ENCODE measurements at places on chromosomes 11 and 22.

DNA sequence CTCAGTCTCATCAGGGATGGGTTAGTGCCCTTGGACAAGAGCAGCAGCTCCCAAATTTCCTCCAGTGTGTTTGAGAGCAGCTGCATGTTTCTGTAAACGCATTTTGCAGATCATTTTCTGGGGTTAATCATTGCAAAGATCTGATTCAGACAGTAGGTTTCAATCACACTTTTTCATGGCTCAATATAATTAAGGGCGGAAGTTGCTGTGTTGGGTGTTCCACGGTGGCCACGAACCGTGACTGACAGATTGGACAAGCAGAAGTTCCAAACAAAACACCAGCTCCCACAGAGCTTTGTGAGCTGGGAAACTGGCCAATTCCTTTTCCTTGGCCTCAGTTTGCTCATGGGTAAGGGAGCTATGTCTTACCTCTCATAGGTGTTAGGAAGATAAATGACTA lies 8.4 kb upstream of the RASSF10 start:
- no peak for DNase-seq

GRCh38 chr11:27031754-27032153 lies 8.9 kb upstream of the BBOX1 start:
- no peak for DNase-seq

DNA sequence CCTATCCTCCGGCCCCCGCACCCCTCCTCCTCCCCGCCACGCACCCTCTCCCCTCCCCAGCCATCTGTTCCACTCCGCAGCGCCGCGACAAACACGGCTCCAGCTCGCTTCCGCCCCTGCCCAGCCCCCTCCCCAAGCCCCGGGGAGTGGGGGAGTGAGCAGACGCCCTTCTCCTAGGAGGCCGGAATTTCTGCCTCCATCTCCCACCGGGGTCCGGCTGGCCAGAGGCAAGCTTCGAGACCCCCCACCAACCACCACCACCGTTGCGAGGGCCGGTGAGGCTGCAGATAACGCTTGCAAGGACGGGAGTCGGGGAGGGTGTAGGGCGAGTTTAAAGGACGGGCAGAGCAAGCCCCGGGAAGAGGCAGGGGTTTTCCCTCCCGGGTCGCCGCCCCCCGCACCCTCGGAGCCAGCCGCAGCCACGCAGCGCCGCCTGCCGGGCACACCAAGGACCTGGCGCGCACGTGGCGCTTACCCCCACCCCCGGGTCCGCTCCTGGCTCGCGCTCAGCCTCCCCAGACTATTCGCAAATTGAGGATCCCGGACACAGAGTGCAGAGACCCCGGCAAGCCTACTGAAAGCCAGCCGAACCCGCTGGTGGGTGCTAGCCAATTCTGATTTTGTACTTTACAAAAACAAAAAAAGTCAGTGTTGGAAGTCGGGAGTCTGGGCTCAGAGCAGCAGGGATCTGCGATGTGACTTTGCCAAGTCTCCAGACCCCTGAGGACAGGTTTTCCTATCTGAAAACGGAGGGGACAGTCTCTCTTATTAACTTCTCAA lies 22.6 kb downstream of the RTN4RL2 start:
- DNase-seq: no peak

GRCh38 chr11:110433393-110434333 lies 3.9 kb downstream of the FDX1 start:
- no peak for DNase-seq

DNA sequence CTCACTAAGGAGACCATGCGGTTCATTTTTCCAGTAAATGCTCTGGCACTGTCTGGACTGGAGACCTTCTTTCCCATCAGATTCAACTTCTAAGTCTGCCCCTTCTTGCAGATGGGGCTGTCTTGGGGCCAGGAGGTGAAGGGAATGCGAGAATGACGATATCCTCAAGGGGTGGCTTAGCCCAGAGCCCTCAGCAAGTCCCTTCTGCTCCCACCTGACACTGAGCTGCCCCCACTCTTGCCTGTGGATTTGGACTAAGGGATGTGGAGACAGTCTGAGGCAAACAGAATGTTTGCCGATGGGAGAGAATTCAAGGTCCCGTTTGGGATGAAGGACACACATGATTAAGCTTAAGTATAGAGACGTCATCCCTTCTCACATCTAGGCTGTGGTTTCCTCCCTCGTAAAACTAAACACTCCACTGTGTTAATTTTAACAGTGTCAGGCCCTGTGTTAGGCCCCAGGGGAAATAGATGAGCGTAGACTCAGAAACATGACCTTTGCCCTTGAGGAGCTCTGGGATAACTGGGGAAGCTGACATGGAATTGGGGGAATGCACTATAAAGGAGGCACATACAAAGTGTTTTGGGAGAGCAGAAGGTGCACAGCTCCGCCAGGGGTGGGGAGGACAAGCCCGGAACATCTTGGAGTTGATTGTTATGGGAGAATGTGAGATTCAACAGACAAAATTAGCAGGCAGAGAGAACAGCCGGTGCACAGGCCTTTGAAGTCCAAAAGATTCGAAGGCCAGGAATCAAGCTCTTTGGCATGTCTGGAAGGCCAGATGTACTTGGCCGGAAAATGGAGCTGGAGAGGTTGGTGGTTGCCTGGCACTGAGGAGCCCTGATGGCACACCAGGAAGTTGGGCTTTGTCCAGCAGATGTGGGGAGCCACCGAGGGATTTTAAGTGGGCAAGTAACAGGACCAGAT lies 71.6 kb downstream of the ST3GAL4 start:
- DNase-seq: no peak

GRCh38 chr11:31808721-31809540 lies 2.2 kb downstream of the PAX6 start:
- no peak for DNase-seq

- no peak for DNase-seq
These were observed 269.4 kb downstream of the CTTN start for GRCh38 chr11:70667767-70668166.

DNA sequence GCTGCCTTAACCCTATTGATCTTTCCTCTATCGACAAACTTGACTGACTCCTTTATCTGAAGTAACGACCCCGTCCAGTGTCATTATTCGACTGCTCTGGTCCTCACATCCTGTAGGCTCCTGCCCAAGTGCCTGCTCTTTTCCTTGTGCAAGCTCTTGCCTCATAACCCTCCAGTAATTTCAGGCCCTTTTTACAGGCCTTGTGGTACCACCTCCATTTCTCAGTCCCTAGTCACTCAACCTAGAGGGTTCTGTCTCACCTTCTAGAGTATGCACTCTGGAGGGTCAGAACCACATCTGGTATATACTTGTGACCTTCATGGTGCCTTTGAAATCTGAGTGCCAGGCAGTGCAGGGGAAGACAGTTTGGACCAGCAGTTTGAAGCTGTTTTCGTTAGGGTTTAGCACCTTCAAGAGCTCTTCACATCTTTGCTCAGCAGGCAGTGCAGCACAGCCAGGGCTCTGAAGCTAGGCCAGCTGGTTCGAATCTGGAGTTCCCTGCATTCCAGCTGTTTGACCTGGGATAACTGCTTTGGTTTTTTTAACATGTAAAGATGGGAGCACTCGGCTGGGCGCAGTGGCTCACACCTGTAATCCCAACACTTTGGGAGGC lies 11.2 kb downstream of the SNRPD3 start:
- DNase-seq: no peak

- no peak for DNase-seq
These were observed 929.9 kb downstream of the NTM start for GRCh38 chr11:132300283-132300682.

DNA sequence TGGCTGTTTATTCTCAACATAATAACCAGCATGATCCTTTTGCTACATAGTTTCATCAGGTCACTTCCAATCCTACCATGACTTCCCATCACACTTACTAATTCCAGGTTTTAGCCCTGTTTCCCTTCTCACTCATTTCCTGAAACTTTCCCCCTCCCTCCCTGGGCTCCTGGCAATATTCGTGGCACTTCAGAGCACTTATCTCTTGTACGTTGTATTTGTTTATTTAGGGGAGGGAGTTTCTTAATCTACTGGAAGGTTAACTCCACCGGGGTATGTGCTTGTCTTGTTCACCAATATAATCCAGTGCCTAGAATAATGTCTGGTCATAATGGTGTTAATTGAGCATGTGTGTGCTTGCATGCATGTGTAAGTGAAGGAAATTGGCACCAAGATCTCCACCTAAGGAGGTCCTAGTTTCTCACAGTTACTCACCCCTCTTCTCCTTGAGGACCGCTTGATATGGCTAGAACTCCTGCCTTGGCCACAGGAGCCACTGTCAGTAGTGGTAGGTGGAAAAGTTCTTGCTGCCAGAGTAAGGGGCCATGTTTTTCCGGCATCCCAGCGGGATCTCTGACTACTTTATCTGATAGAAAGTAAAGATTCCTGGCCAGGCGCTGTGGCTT lies 11.7 kb downstream of the EIF3L start:
- DNase-seq: no peak

- DNase-seq: peak; percentile 51
These were observed 60.8 kb upstream of the CCDC179 start for GRCh38 chr11:22920939-22921565.

DNA sequence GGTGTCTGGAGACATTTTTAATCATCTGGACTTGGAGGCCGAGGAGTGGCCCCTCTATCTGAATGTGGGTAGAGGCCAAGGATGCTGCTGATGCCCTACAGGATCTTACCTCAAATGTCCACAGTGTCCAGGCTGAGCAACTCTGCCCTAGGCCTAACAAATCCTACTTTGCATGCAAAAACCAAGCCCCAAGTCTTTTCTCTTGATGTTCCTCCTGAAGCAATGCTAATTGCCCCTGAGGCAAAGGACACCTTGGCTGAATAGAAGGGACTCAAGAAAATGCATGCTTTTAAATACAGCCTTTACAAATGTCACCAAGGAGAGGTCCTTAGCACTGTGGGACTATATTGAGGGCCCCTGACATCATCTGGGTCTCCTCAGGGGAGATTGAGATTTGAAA lies 43.8 kb upstream of the PHF21B start:
- DNase-seq: no peak

- no peak for DNase-seq
These were observed 1.1 kb upstream of the PPFIBP2 start for GRCh38 chr11:7512525-7513233.

- DNase-seq: no peak
These were observed 24.3 kb downstream of the NEU3 start for GRCh38 chr11:75013051-75013450.

- no peak for DNase-seq
These were observed 17.4 kb downstream of the LRRC32 start for GRCh38 chr11:76653012-76653673.

DNA sequence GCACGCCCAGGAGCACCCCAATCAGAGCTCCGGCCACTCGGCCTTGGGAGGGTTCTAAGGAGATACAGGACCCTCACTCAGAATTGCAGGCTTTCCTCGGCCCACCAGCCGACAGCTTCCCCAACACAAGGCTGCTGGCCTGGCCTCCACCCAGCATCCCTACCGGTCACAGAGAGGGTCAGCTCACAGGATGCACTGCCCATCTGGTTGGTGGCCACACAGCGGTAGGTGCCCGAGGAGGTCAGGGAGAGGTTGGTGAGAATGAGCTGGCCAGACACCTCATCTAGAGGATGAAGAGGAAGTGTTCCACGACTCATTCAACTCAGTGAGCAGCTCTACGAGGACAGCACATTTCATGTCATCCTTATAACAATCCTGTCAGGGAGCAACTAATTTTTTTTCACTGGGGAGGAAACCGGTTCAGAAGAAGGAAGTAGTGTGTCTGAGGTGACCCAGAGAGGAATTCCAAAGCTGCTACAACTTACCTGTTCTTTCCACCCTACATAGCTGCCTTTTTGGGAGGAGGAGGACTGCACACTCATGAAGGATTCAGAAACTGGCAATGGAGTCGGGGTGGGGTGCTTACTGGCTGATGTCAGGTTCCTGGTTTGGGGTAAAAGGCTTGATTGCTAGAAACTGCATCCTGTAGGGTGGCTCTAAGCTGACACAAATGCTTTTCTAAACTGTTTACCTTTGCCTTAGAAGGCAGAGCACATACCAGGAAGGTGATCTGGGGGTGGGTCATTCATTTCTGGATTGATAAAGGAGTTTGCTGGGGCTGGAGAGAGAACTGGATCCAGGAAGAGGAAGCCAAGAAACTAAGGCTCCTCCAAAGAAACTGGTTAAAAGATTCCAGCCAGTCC lies 3.3 kb downstream of the VSIG2 start:
- DNase-seq: no peak

DNA sequence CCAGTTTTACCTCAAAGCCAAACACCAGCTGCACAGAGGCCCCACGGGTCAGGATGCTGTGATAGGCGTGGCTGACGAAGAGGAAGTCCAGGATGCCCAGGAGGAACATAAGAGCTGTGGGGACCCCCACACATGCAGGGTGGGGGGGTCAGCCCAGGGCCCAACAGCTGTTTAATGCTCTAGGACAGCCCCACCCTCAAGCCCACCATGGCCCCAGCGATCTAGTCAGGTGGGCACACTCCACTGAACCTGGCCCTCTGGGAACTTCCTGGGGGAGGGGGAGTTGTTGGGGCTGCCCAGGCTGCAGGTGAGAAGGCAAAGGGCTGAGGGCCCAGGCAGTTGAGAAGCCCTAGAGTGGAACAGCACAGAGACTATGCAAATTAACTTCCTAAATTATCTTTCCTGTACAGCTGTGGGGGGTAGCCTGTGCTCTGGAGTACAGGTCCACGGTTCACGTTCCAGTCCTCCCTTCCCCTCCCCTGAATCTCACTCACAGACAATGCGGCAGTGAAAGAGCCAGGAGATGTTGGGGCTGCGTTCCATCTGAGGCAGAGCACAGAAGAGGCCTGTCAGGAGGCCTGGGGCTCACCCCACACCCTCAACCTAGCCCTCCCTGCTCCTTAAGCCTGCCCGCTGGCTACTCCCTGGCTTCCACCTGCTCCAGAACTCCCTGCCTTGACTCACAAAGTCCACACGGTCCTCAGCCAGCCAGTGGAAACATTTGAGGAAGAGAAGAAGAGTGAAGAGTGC lies 1.9 kb downstream of the SYVN1 start:
- DNase-seq: no peak

- DNase-seq: no peak
These were observed 27.4 kb upstream of the CXCR5 start for GRCh38 chr11:118856314-118856713.

DNA sequence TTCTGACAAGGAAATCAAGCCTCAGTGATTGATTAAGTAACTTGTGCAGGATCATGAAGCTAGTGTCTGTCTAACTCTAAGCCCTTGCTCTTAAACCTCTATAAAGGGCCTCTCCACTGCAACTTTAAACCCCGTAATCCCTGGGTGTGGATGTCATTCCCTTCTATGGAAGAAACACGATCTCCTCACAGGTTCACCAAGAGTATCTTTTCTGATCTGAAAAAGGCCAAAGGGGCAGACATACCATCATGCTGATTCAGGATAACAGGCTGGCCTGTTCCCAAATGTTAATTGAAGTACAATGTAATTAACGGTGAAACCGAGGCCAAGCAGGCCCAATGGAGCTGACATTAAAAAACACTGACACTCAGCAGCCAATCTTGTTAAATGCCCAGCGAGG lies 17.1 kb downstream of the TTC12 start:
- DNase-seq: no peak

- DNase-seq: no peak
These were observed 26.1 kb upstream of the CARD16 start for GRCh38 chr11:105071089-105071732.

- no peak for DNase-seq
These were observed 46.8 kb downstream of the FAM83F start for GRCh38 chr22:40041366-40042137.
